Kidney (tissue), 22 donors: ENCODE measurements at places on chromosomes 13 and 19.

GRCh38 chr13:104057861-104058260, 991.6 kb upstream of the SLC10A2 start:
- DNase-seq = peak; percentile 9

DNA sequence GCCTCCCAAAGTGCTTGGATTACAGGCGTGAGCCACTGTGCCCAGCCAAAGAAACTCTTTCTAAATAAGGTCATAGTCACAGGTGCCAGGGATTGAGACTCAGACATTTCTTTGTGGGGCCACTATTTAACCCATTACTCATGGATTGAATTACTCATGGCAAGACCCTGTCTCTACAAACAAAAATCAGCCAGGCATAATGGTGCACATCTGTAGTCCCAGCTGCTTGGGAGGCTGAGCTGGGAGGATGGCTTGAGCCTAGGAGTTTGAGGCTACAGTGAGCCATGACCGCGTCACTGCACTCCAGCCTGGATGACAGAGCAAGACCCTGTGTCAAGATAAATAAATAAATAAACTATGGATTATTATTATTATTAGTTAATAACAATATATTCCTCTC, 3.6 kb upstream of the KLF2 start:
- no peak for DNase-seq

DNA sequence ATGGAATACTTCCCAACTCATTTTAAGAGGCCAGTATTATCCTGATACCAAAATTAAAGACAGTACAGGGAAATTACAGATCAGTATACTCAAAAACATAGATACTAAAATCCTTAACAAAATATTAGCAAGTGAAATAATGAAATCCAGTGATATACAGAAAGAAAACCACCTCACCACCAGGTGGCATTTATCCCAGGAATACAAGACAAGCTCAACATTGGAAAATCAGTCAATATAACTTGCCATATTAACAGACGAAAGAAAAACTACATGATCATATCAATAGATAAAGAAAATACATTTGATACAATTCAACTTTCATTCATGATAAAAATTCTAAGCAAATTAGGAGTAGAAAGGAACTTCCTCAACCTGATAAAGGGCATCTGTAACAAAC, 6.7 kb upstream of the GNA15 start:
- no peak for DNase-seq

- DNase-seq = no peak
These were observed 17.5 kb downstream of the MISP start for GRCh38 chr19:768424-768823.

- peak; percentile 76 for DNase-seq
These were observed 774 bp downstream of the GGN start for GRCh38 chr19:38386971-38387549.

GRCh38 chr19:2722541-2723344, 1.6 kb upstream of the DIRAS1 start:
- DNase-seq = peak; percentile 66

GRCh38 chr19:1336079-1336684, 47.5 kb upstream of the NDUFS7 start:
- DNase-seq = no peak

DNA sequence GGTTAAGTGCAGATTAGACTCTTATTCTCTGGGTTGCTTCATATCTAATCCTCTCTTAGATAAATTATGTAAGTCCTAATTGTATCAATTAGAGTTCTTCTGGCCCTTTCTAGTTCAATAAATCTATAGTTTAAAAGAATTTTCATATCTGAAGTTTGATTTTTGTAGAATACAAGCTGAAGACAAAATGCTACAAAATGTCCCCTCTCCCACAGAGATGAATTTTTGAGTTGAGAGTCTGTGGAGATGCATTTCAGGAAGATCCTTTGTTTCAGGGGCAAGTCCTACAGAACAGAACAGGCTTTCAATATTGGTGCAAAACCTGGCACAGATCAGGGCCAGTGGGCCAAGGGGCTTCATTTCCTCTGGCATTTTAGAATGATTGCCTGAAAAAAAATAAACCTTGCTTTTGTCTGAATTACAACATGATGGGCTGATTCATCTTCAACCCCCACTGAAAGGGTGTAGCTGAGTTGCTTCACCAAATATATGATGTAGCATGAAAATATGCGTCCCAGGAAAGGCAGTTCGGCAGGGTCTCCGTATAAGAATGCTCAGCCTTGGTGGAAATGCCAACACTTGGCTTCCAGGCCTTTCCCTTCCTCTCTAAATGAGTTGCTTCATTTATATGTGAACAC, 6.4 kb upstream of the IPO5 start:
- no peak for DNase-seq

DNA sequence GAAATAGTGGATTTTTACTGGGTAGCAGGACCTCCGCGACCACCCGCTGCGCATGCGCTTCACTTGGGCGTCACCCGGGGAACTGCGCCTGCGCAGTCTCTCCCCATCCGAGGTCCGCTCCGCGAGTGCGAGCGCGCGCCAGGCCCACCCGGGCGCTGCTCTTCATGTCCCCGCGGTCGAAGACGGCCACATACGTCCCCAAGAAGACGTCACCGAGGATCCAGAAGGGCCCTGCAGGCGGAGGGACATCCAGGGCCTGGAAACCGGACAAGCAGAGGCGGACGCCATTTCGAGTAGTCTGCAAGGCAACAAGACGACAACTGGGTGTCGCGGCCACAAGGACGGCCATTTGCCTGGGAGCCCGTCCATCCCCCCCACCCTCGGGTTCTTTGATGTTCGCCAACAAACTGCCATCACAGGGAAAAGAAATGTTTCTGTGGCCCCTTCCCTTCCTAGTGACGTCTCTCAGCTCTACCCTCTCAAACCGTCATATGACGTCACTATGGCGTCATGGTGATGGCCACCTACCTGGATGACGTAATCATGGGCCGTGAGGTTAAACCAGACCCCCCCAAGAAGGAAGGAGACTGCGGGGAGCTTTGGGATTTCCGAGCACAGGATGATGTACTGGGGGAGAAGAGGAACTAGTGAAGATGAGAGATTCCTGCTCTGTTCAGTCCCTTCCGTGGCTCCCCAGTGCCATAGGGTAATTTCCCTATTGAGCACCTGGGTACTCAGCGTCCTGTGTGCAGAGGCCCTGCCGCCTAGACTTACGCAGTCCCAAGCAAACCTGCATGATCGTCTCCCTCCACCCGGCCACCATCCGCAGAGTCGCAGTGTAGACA, 6.7 kb downstream of the NAPSA start:
- peak; percentile 91 for DNase-seq

DNA sequence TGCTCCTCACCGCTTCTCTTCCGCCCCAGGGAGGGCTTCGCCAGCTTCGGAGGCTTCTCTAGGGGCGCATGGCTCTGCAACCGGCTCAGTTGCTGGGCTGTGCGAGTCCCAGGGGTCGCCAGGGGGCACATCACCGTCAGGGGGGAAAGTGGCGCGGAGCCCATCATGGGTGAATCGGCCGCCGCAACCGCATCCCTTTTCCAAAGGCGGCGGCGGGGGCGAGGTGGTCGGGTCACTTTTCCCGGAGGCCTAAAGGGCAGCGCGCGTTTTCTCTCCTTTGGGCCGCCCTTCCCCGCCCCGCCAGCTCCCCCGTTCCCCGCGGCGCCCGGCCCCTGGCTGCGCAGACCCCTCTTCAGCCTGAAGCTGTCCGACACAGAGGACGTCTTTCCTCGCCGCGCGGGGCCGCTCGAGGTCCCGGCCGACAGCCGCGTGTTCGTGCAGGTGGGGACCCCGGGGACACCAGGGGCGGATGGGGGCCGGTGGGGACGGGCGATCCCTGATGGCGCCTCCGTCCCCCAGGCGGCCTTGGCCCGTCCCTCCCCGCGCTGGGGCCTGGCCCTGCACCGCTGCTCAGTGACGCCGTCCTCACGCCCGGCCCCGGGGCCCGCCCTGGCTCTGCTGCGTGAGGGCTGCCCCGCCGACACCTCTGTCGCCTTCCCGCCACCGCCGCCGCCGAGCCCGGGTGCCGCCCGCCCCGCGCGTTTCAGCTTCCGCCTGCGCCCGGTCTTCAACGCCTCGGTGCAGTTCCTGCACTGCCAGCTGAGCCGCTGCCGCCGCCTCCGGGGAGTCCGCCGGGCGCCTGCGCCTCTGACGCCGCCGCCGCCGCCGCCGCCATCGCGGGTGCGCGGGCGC, 1.7 kb downstream of the TGFBR3L start:
- peak; percentile 82 for DNase-seq
